ENCODE measurements at places on chromosomes 1 and 21.
A peak's percentile ranks its signal among the peaks of the same experiment; 100 is the strongest.

- no peak for DNase-seq
Observed at GRCh38 chr1:117392771-117393170, 25.5 kb downstream of the MAN1A2 start.

- no peak for DNase-seq
Observed at GRCh38 chr1:211705467-211706091, 30.2 kb upstream of the NEK2 start.

GRCh38 chr1:869499-870244, 54.1 kb upstream of the SAMD11 start:
- no peak for DNase-seq

DNA sequence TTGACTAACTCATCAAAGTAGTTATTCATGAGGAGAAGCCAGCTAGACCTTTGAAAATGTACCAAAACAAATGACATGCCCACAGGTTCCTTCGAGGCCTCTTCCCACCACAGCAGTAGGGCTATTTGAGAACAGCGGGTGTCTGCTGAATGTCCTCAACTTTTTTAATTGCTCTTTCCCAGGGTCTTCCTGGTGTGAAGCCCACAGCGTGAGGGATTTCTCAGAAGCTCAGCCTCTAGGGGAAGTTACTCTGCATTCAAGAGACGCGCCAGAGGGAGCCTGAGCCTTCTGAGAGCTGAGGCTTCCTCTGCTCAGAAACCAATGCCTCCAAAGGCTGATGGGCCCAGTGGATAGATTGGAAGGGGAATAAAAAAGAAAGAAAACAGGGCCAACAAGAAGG, 153.6 kb downstream of the OLFM3 start:
- no peak for DNase-seq

GRCh38 chr1:42414551-42415496, 34.2 kb downstream of the RIMKLA start:
- no peak for DNase-seq

DNA sequence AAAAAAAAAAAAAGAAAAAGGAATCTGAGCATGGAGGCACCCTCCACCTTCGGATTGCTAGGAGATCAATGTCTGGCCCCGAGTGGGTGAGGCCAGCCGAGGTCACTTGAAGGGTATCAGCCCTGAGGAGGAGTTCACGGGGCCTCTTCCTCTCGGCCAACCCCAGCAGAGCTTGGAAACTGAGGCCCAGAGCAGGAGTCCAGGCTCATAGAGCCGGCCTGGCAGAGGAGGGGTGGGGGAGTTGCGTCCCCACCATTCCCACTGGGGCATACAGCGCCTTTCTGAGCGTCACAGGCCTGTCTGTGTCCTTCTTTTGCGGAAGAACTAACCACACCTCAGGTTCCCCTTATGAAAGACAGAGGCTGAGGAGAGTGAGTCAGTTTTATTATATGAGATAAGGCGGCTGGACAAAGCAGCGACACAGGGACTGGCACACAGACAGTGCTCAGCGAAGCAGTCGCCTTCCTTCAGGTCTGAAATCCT, 17.1 kb upstream of the EPHA2 start:
- DNase-seq, result no peak

- DNase-seq, result no peak
Observed at GRCh38 chr1:183901748-183902330, 96.9 kb downstream of the RGL1 start.

DNA sequence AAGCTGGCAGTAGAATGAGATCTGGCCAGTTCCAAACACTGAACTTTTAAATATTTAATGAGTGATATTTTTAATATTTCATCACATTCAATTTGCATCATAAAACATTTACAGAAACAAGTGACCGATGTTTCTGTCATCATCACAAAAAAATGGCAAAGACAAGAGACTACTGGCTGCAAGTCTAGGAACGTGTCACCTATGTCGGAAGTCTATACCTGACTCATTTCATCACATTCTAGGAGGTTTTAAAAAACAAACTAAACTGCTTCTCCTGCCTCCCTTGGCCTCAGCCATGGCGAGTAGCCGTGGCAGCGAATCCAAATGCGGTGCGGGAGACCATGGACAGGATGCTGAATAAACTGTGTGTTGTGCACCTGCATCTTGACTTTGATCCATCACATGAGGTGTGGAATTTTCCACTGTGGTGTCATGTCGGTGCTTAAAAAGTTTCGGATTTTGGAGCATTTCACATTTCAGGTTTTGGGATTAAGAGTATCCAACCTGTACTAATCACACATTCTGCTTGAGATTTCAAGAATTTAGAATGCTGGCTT, 43.1 kb downstream of the CLSTN1 start:
- no peak for DNase-seq

DNA sequence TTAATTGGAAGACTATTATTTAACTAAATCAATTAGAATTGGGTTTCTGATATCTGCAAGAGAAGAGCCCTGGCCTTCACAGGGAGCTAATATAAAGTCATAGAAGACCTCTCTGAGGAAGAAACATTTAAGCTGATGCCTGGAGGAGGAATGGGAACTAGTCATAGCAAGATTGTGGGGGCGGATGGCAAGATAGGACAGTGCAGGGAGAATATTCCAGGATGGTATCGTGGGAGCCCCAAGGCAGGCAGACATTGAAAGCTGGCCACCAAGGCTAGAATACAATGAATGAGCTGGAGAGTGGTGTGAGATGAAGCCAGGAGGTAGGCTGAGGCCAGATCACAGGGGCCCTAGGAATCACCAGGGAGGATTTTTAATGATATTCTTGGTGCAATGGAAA, 20.8 kb upstream of the MYSM1 start:
- DNase-seq, result no peak

DNA sequence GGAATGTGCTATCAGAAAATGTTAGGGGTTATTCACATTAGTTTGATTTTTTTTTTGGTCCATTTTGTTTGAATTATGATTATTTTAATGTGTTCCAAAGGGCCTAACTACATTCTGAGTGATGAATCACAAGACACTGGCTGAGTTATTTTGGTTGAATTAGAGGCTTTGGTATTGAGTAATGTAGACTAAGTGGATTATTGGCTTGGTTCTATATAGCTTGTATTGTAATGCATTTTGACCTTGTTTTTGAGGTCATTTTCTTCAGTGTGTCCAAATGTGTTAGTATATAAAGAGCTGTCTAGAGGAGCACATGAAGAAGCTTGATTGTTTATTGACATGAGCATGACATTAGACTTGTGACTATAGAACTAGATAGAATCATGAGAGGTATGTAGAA, 3.4 kb downstream of the ZNF326 start:
- no peak for DNase-seq

DNA sequence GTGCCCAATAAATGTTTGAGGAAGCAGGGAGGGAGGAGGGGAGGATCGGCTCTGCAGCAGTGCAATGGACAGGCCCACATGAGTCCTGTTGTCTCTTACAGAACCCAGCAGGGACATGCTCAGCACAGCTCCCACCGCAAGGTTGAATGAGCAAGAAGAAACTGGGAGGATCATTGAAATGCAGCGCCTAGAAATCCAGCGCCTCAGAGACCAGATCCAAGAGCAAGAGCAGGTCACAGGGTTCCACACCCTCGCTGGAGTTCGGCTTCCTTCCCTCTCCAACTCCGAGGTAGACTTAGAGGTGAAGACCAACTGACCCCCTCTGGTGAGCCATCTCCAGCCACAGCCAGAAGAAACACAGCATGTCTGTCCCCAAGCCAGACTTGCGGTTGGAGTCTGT, 15.9 kb upstream of the TMEM125 start:
- no peak for DNase-seq

GRCh38 chr1:181620183-181620582, 136.9 kb downstream of the CACNA1E start:
- no peak for DNase-seq

GRCh38 chr1:168979276-168979675, 127.2 kb upstream of the ATP1B1 start:
- no peak for DNase-seq

DNA sequence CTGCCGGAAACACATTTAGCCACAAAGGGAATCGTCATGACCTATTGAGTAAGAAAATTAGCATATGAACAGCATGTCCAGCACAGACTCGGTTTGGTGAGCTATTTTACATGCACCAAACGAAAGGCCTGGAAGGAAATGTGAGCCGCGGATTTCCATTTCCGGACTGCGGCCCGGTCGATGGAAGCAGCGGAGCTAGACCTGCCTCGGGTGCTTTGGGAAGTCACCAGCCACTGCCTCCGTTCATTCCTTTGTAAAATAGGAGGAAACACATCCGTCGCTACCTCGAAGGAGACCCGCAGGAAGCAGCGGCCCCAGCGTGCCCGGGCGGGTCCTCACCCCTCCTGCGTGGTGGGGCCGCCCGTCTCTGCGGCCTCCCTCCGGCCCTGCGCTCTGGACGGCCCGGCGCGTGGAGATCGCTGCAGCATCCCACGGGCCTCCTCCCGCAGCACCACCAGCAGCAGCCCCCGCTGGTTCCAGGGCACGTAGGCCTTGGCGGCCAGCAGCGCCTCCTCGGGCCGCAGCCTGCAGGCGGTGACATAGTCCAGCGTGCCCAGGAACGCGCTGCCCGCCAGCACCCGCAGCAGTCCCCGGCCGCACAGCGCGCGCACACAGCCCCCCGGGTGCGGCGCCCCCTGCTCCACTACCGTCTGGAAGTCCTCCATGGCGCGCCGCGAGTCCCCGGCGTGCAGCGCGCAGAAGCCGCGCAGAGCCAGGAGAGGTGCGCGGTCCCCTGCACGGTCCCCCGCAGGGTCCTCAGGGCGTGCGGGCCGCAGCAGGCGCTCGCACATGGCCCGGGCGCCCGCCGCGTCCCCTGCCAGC, 12.1 kb downstream of the TTC34 start:
- no peak for DNase-seq

DNA sequence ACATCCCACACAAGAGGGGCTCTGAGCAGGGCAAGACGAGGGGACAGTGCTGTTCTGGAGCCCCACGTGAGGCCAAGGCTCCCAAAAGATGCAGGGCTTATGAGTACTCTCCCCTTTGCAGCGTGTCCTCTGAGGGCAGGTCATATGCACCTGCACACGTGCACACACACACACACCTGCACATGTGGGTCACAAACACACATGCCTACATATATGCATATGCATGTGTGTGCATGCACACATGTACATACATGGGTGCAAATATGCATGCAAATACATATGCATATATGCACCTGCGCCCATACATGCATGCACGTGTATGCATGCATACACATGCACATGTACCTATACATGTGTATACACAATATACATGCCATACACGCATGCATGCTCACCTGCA, 197.9 kb downstream of the NPHP4 start:
- no peak for DNase-seq

GRCh38 chr21:27804515-27804914, 837.6 kb upstream of the ADAMTS5 start:
- no peak for DNase-seq

DNA sequence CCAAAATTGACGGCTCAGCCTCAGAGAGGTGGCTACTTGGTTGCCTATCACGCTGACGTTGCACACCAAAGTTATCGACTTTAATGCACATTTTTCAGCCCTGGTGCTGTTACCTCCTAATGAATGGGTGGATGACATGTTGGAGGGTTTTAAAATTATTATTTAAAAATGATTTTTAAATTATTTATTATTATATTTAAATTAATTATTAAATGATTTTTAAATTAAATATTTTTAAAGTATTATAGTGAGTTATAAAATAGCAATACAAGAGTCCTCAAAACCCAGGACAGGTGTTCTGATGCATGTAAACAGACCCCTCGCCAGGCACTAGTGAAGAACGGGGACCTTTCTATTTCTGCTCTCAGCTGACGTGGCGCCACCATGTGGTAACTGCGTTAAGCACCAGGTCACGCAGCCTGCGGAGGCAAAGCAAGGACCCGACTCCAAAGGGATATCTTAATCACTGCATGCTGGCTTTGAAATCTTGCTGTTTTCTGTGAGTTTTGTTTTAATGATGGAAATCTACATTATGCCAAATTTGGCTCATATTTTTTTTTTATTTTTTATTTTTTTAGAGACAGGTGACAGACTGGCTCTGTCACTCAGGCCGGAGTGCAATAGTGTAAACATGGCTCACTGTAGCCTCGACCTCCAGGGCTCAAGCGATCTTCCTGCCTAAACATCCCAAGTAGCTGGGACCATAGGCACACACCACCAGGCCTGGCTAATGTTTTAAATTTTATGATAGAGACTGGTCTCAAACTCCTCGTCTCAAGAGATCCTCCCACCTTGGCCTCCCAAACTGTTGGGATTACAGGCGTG, 22.6 kb downstream of the CASP9 start:
- DNase-seq, result peak; percentile 1

- DNase-seq, result no peak
Observed at GRCh38 chr21:46153247-46154154, 1.9 kb downstream of the FTCD start.

- DNase-seq, result no peak
Observed at GRCh38 chr1:96983866-96984265, 262.3 kb downstream of the PTBP2 start.

DNA sequence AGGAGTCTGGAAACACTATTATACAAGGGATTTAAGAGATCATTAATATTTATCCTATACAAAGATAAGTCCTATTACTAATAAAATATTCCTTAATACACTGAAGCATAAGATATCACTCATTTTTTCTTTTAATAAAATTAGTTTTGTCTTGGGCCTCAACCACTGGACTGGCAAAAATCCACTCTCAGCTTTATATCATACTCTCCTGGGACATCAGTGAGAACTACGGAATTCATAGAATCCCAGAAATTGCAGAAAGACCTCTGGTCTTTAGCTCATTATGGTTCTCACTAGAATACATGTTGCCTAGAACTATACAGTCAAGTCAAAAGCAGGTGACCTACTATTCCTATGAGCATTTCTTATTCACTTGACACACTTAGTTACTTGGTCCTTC, 285.0 kb downstream of the LRRC40 start:
- DNase-seq, result no peak

- no peak for DNase-seq
Observed at GRCh38 chr1:193104502-193104906, 710 bp downstream of the GLRX2 start.

GRCh38 chr1:210124736-210125135, 107.9 kb upstream of the SERTAD4 start:
- no peak for DNase-seq

DNA sequence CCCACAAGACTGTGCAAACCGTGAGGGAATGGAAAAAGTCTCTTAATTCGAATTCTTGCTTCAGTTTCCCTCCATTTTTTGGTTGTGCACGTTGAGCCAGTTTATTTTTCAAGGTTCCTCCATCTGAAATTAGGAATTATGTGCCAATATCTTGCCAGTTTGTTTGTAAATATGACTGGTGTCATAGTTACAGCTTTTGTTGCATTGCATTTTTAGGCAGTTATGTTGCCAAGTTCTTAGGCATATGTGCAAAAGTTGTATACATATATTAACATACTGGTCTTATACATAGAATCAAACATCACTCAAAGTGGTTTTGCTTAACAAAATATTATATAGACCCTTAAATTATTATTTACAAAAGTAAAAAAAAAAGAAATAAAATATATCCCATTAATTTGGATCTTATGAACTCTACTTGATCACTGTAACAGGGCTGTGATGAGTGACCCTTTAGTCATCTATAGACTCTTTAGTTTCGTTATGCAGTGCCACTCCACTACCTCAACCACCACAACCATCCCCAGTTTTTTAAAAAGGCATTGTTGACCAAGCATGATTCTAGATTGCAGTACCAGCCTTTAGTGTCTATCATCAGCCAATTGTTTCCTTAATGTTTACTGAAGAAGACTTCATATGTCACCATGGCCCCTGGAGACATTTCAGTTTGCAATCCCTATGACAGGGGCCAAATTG, 20.9 kb upstream of the DYNLT5 start:
- DNase-seq, result no peak

GRCh38 chr1:157652859-157653493, 47.6 kb downstream of the FCRL3 start:
- no peak for DNase-seq

Data from NCI-H1436 treated with DMSO at 0.1 percent for 48 hours (cell line).